ENCODE measurements at places on chromosomes 3 and 15. TPM values are rescaled to one million over a fixed set of nuclear protein-coding genes. Genes with fewer than 3 reads are reported as not detected.

DNA sequence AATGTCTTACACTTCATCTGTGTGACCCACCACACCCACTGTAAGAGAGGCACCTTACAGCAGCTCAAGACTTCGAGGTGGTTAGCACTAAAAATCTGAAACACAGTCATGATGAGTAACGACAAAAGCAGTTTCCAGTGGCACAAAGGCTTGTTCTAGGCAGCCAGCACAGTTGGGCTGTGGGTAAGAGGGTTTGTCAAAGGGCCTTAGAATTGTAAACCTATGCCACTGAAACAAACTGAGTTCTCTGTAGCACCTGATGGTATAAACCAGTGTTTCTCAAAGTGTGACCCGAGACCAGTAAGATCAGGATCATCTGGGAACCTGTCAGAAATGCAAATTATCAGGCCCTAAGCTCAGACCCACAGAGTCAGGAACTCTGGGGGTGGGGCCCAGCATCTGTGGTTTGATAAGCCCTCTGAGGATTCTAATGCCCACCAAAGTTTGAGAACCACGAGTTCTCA, 36.5 kb downstream of the DAPK2 start:
- DNase-seq = peak; percentile 84

GRCh38 chr3:75237477-75237876, 426.7 kb upstream of the FRG2C start:
- no peak for DNase-seq

DNA sequence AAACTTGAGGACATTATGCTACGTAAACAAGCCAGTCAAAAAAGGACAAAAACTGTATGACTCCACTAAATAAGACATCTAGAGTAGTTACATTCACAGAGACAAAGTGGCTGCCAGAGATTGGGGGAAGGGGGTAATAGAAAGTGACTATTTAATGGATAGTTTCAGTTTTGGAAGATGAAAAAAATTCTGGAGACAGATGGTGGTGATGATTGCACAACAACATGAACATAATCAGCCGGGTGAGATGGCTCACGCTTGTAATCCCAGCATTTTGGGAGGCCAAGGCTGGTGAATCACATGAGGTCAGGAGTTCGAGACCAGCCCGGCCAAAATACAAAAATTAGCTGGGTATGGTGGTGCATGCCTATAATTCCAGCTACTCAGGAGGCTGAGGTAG, 40.6 kb downstream of the DPP8 start:
- DNase-seq = no peak

DNA sequence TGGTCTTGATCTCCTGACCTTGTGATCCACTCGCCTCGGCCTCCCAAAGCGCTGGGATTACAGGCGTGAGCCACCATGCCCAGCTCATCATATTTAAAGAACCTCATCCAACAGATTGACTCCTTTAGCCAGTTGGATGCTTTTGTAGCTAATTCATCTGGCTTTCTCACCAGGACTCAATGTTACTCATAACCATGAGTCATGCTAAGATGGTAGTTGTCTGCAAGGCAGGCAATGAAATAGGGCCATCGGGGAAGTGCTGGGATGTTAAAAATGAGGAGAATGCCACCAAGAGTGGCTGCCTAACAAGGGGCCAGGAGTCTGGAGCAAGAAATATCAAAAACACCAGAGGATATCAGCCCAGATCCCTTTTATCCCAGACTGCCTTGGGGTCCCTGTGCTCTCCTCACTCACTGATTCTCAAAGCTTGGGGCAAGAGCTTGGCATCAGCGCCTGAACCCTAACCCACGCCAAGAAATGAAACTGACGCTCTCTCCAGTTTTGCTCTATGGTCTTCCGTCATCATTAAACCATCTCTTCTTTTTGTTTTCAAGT, 7.4 kb upstream of the PCOLCE2 start:
- no peak for DNase-seq

DNA sequence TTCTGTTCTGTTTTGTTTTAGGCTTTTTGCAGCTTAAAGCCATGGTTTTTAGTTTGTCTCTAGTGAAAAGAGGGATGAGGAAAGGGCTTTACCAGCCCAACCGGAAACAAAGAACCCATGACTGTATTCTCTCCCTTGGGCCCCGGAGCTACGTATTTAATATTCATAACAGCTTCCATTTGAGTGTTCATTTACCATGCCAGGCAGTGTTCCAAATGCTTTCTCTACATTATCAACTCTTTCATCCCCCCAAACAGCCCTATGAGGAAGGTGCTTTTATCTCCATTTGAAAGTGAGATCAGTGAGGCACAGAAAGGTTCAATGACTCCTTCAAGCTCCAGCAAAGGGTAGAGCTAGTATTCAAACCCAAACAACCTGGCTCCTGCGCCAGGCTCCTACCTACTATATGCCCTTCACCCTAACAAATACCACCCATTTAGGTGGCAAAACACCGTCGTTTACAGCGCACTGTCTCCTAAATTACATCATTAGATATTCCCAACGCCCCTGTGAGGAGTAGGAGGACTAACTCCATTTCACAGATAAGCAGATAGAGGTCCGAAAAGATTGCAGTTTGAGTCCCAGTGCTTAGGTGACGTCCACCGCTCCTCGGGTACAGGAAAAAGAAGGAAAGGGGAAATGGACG, 27.9 kb downstream of the GTPBP8 start:
- DNase-seq = no peak

- DNase-seq = no peak
Measured at GRCh38 chr15:90063770-90064247, 38.5 kb downstream of the IDH2 start.

- no peak for DNase-seq
Measured at GRCh38 chr3:188911026-188911850, 260.5 kb upstream of the TPRG1 start.

DNA sequence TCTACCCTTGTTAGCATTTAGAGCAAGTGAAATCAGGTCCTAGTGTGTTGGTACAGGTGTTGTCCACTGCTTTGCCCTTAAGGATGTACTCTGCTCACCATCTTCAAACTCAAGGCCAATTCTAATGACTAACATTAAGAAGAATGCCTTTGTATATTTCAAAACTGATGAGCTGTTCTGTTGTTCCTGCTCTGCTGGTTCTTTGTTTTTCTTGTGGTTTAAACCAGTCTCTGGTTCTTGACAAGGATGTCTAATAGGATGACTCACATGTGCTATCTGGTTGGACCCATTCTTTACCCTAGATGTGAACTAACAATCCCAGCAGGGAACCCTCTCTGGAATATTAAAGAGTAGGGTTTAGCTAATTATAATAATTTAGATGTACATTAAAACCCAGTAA, 17.3 kb downstream of the ABHD5 start:
- no peak for DNase-seq

DNA sequence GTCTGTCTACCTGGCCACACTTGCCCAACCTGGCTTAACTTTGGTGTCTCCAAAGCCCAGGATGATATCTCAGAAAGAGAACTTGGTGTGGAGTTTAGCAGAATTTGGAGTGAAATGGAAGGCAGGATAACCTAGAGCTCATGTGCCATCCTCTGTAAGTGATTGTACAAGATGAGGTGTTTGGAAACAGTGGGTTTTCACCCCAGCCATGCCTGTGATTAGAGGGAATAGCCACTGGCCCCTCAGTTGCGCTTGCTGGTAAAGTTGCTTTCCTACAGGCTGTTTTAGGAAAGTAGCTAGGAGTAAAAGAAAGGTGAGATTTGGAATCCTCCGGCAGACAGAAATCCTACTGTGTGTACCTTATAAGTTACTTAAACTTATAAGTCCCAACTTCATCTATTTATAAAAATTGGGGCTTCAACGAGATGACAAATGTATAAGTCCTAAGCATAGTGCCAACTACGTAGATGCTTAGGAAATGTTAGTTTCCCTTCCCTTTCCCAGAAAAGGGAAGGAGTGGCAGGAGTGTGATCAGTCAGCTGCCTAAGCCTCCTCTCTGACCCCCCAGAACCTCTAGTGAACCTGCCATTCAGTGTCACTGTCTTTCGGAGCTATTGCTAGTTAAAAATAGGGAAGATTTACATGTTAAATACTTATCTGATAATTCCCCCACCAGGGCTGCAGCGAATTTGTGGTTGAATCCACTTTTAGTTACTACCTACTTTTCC, 13.4 kb upstream of the BMF start:
- DNase-seq = no peak

DNA sequence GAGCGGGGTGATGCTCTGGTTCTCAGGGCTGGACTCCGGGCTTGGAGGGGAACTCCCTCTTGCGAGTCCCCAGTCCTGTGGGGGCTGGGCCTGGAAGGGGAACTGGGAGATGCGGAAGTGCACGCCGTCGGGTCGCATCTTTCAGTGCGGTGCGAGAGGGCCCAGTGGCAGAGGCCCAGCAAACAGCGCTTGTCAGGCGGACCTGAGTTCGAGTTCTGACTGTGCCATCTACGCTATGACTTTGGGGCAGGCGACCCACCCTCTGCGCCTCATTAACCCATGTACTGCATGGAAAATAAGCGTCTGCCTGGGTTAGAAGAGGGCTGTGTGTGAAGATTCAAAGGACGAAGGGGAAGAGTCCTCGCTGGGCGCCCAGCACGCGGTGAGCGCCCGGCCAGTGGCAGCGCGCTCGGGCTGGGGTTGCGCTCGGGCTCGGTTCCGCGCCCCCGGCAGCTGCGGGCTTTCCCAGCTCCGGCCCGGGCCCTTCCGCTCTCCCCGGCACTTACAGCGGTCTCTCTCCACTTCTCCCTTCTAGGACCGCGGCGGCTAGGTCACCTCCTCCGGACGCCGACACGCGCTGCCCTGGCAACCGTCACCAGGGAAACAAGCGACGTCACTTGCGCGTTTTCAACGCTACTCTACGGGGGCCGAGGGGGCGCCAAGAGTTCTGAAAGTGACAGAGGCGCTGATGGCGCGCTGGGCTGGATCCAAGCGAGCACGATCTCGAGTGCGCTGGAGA, at the start of gene CCDC13:
TSS of gene CCDC13 (minus strand) at position 584 of the 739 bp plus-strand sequence. CDS start 14,908 bp downstream, outside the sequence.
- DNase-seq = peak; percentile 73

DNA sequence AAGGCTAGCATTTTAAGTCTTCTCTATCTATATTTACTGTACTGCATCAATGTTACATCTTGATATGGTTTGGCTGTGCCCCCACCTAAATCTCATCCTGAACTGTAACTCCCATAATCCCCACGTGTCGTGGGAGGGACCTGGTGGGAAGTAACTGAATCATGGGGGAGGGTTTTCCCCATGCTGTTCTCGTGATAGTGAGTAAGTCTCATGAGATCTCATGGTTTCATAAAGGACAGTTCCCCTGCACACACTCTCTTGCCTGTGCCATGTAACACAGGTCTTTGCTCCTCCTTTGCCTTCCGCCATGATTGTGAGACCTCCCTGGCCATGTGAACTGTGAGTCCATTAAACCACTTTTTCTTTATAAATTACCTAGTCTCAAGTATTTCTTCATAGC, 161.5 kb downstream of the TBC1D5 start:
- DNase-seq = no peak

GRCh38 chr3:158983216-158984099, 181.6 kb downstream of the MFSD1 start:
- no peak for DNase-seq

GRCh38 chr3:107674371-107674770, 151.6 kb downstream of the BBX start:
- DNase-seq = no peak

- no peak for DNase-seq
Measured at GRCh38 chr3:13317596-13318320, 102.4 kb downstream of the NUP210 start.

DNA sequence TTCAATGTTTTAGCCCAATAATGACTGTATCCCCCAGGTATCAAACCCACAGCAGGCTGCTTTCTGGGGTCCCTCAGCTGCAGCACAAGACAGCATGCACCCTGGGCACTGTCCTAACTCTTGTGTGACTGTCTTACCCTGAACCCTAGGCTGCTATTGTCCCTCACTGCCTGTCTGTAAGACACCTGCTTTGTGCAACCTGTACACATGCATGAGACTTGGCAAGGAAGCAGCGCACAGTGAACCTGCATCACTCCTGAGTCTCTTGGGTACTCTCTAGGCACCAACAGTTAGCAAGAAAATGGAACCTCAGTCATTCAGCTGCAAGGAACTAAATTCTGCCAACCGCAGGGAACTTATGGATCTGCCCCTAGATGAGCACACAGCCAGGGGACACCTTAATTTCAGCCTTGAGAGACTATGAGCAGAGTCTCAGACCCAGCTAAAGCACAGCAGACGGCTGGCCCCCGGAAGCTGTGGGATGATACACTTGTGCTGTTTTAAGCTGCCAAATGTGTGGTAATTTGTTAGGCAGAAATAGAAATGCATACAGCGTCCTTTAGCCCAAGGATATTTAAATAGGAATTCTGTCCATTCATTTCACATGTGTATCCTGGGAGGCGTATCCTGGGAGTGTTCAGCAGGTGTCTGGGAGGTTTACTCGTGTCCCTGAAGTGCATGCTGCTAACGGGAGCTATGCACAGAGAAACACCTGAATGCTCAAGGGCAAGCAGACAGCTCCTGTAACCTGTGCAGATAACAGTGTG, 223.8 kb downstream of the KLF13 start:
- DNase-seq = no peak

- DNase-seq = no peak
Measured at GRCh38 chr3:12303534-12303933, 14.7 kb downstream of the PPARG start.

GRCh38 chr3:38840987-38841386, 25.0 kb upstream of the SCN10A start:
- no peak for DNase-seq

DNA sequence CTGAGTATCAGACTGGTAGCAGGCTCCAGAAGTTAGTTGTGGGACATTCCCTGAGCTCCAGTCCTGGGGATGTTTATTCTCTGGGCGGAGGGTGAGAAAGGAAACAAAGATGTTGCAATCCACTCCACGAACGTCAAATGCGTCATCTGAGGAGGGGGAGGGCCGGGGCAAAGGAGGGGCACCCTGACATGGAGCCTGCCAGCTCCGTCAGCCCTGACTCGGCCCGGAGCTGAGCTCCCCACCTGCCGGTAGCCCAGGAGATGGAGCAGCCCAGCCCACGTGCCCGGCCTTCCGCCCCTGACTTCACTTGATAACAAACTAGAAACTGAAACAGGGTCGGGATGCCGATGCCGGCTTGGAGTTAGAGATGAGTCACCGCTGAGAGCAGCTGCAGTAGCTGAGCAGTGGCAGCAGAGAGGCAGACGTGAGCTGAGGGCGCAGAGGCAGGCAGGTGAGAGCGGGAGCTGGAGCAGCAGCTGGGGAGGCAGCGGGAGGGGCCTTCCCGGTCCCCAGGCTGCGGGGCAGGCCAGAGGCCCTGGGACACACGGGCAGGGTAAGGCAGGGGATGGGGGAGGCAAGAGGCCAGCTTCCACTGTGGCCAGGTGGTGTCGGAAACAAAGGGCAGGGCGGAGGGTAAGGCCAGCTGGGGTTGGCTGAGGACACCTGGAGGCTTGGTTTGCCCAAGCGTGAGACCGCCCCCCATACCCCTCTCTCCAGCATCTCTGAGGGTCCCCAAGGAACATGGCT, at the start of gene ISG20:
TSS of gene ISG20 (plus strand) at position 391 of the 747 bp plus-strand sequence. CDS start at position 742, 351 bp downstream.
- peak; percentile 93 for DNase-seq

The LRRC15 gene
- not detected for total RNA-seq

The PLA2G4D gene
- not detected for total RNA-seq

The ST6GAL1 gene
- total RNA-seq = 220 TPM

The MYO5A gene
- 34.6 TPM for total RNA-seq

The SAMMSON gene
- total RNA-seq = not detected

The PYDC2 gene
- total RNA-seq = not detected

The ZPLD1 gene
- not detected for total RNA-seq

The CPA3 gene
- total RNA-seq = not detected

The XYLB gene
- 2.9 TPM for total RNA-seq

The DBR1 gene
- 17.1 TPM for total RNA-seq

The SLC51A gene
- total RNA-seq = not detected
